ENCODE measurements at places on chromosomes 7 and 10.

- DNase-seq: no peak
These were observed 34.0 kb downstream of the LEP start for GRCh38 chr7:128274884-128275603.

GRCh38 chr7:30869794-30870611 is 41.6 kb upstream of the AQP1 start:
- no peak for DNase-seq

DNA sequence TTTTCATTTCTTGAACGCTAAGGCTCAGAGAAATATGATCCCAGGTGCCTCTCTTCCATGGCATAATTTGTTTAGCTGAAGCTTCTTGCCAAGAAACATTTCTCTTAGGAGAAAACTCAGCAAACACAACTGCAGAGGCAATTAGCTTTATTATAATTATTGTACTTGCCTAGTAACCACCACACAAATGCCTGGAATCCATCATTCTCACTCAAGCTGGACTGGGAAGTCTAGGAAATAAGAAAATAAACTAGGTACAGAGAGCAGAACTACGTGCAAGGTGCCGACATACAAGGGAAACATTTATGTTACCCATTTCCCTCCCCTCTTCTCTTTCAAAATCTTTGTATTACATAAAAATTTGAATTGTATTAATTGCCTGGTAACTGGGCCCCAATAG is 15.1 kb downstream of the SLC35B4 start:
- no peak for DNase-seq

DNA sequence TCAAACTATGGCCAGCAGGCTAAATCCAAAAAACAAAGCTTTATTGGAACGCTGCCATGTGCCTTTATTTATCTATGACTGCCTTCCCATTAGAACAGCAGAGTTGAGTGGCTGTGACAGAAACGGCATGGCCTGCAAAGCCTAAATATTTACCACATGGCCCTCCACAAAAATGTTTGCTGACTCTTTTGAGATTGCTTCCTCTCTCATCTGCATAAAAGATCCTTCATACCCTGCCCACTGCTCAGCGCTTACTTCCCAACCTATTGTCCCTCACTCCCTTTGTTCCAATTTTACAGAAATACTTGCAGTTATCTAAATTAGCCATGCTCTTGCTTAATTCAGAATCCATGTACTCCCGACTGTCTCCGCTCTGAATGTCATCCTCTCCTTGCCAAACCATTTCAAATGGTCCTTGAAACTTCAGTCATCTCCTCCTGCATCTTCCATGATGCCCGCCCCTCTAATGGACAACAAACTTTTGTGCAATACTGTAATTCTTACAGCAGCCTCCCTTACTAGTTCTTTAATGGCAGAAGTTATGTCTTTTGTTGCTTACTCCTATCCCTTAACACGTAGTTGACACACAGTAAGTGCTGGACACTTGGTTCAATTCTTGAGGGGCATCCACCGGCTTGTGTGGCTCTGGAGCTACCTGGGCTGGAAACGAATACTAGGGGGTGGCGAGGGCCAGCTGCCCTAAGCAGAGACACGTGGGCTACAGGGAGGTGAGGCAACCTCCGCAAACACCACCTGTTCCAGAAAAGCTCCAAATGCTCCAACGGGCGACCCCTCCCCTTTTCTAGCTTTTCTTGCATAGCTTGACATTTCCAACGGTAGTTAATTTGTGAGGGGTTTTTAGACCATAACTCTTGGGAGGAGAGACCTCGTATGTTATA is 832 bp downstream of the XRCC2 start:
- peak; percentile 7 for DNase-seq

GRCh38 chr7:38858259-38858884 is 50.6 kb downstream of the VPS41 start:
- no peak for DNase-seq

DNA sequence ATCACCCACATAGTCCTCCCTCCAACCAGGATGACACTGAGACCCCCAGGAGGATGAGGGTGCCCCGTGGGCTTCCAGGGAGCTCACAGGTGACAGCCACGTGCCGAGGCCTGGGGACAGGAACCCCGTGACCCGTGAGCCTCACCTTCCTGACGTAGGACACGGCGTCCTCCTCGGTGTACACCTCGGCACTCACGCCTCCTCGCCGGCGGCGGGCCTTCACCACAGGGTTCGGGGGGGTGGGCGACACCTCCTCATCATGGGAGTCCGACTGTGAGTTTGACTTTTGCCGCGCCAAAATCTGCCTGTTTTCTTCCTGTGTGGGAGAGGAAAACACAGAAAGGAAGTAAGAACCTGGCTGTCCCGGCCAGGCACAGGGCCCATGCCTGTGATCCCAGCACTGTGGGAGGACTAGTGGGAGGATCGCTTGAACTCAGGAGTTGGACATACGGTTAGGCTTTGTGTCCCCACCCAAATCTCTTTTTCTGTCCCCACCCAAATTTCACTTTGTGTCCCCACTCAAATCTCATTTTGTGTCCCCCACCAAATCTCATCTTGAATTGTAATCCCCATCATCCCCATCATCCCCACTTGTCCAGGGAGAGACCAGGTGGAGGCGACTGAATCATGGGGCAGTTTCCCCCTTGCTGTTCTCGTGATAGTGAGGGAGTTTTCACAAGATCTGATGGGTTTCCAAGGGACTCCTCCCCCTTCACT is 45.9 kb upstream of the DNAAF5 start:
- no peak for DNase-seq

DNA sequence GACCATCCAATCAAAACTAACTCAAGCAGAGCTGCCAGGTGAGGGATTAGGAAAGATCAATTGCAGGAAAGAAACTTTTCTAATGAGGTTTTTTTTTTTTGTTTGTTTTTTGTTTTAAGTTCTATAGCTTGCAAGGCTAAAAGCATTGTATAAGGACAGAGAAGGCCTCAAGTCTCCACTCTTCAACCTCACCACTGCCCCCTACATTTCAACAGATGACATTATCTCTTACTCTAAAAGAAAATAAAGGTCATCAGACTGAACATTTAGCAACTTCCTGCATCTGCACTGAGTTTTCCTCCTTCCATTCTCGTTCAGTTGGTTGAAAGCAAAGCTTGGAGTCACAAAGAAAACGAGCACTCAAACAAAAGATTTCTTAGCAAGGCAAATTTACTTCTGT is 45.2 kb upstream of the EXOC4 start:
- DNase-seq: no peak

DNA sequence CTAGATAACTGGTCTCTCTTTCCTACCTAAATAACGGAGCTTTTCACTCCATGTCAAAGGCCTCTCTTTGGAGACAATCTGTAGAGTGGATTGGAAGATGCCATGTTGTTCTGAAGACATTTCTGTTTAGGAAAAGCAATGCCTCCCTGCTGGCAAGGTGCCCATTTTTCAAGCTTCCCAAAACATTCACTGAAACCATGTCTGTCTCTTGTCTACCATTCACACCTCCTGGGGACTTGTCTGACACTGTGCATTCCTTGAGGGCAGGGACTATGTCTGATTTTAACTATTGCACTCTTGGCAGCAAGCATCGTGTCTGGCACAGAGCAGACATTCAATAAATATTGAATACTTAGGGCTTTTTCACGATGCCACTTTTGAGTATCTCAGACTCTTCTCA is 528.9 kb upstream of the NRP1 start:
- no peak for DNase-seq

DNA sequence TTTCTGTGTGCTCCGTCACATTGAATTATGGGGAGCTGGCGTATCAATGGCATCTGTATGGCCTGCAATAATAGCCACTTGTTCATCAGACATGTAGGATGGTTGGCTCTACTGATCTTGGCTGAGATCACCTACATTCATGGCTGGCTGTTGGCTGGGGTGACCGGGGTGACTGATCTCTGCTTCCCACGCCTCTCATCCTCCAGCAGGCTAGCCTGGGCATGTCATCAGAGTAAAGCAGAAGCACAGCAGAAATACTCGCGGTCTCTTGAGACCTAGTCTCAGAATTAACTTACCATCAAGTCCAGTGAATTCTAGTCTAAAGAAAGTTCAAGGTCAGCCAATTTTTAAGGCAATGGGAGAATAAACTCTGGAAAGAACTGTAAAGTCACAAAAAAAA is 257.7 kb upstream of the GLI3 start:
- DNase-seq: no peak

DNA sequence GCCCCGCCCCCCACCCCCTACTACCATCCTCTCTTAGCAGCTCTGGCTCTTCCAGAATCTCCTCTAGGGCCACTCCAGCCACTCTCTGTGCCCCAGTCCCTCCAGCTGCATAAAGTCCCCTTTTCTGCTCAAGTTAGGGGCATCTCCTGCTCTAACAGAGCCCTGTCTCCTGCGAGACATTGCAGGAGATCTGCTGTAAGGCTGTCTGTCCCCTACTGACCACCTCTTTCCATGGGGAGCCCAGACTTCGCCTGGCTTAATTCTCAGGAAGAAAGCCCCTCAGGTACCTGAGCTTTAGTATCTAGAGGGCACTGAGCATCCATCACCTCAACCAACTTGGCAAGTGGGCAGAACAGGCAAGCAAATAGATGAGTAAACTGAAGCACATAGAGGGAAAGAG is 200.7 kb upstream of the ZMIZ1 start:
- DNase-seq: no peak

DNA sequence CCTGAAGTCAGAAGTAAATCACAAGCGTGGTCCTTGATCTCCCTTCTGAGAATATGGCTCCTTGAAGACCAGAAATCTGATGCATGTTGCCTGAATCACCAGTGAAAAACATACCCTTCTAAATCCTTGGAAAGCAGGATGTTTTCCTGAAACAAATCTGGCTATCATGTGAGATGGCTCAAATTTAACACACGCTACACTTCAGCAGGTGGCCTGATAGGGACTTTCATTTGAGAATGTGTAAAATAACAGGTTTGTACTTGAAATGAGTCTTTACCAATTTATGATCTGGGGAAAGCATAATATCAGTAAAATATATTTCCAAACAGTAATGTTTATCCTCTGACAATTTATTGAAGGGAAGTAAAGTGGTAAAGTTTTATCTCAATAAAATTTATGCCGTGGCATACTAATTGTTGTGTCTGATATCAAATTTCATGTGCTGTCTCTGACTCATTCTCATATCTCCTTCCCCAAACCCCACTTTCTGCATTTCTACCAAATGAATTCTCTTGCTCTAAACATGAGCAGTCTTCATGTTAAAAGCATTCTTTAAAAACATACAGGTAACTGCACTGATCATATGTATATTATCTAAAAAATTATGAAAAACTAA is 17.4 kb downstream of the CYP3A4 start:
- DNase-seq: no peak

DNA sequence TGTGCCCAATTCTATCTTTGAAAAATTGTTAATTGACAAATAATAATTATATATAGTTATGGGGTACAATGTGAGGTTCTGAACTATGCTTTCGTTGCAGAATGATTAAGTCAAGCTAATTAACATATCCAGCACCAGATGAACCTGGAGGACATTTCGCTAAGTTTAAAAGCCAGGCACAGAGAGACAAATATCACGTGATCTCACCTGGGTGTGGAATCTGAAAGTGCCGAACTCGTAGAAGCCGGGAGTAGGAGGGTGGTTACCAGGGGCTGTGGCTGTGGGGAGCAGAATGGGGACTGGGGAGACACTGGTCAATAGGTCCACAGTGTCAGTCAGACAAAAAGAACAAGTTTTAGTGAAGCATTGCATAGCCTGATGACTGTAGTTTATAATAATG is 332.9 kb upstream of the SHH start:
- DNase-seq: no peak

DNA sequence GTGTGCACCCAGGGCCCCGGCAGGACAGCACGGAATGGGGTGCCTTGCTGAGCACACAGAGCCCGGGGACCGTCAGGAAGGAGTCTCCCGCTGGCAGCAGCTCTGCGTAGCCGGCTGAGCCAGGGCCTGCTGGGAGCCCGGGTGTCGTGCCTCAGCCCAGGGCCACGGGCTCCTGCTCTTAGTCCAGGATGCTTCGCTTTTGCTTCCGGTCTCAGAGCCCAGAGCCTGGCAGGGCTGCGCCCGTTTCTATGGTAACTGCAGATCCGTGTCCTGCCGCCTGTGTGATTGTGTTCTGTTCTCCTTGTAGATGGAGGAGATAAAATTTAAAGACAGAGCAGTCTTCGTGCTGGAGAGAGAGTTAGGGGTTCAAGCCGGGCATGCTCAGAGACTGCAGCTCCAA is 53.7 kb upstream of the DPYSL4 start:
- no peak for DNase-seq

GRCh38 chr10:61847640-61848039 is 53.9 kb upstream of the ARID5B start:
- DNase-seq: no peak

DNA sequence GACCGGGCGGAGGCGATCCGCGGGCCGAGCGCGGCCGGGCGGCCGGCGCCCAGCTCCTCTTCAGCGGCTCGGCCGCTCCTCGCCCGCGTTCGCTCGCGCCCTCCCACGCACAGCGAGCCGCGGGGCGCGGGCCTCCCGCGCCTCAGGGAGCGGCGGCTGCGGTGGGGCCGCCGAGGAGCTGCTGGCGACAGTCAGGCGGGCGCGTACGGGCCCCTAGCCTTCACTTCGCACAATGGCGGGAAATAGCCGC is at the start of gene MCMBP:
TSS of gene MCMBP (minus strand) at position 234 of the 250 bp plus-strand sequence. CDS start 259 bp downstream, outside the sequence.
- no peak for DNase-seq

GRCh38 chr7:12524794-12525386 is 45.6 kb upstream of the SCIN start:
- DNase-seq: no peak

DNA sequence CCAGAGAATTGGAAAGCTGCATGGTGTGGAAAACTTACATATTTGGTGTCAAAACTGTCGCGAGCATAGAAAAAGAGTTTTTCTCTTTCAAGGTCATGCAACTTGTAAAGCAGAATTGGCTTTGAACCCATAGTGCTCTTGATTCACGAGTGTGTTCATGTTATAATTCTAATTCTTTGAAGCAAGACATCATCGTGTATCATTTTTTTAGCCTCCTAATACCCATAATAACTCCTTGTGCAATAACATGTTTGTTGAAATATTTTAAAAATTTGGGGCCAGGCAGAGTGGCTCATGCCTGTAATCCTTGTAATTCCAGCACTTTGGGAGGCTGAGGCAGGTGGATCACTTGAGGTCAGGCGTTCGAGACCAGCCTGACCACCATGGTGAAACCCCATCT is 4.2 kb downstream of the CCL24 start:
- DNase-seq: no peak

GRCh38 chr10:112966194-112966855 is 16.3 kb downstream of the TCF7L2 start:
- no peak for DNase-seq

DNA sequence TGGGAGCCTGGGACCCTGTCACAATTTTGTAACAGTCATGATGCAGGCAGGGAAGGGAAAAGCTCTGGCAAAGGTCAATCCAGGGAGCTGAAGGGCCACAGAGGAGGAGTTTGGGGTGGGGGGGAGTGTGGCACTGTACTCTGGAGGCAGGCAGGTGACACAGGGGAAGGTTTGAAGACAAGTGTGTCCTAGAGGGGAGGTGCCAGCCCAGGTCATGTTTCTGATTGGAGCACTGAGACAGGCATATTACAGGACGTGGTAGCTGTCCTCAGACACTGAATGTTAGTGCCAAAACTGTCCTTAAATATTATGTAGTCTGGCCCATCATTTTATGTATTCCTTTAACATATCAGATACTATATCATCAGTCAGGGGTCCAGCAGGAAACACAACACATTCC is 75.6 kb upstream of the LRRC4 start:
- DNase-seq: no peak

GRCh38 chr10:28250782-28251181 is 52.1 kb downstream of the MPP7 start:
- no peak for DNase-seq

Measured in stimulated activated CD4-positive, alpha-beta T cell treated with anti-CD3 and anti-CD28 coated beads, Interleukin-1b, Interleukin-23, amount 100 ng/mL, for 48 hours (primary cell).